Activated gamma-delta T cell (primary cell): ENCODE measurements at places on chromosomes 4 and X.

GRCh38 chr4:147012059-147012707 is 66.5 kb upstream of the TTC29 start:
- no peak for DNase-seq

GRCh38 chr4:86822136-86822535 is 27.0 kb downstream of the SLC10A6 start:
- no peak for DNase-seq

- no peak for DNase-seq
These were observed 82.1 kb downstream of the PPP2R2C start for GRCh38 chr4:6390356-6390755.

GRCh38 chr4:19293781-19294180 is 957.9 kb upstream of the SLIT2 start:
- DNase-seq: no peak

- DNase-seq: no peak
These were observed 220.4 kb downstream of the MAML3 start for GRCh38 chr4:139933541-139933940.

DNA sequence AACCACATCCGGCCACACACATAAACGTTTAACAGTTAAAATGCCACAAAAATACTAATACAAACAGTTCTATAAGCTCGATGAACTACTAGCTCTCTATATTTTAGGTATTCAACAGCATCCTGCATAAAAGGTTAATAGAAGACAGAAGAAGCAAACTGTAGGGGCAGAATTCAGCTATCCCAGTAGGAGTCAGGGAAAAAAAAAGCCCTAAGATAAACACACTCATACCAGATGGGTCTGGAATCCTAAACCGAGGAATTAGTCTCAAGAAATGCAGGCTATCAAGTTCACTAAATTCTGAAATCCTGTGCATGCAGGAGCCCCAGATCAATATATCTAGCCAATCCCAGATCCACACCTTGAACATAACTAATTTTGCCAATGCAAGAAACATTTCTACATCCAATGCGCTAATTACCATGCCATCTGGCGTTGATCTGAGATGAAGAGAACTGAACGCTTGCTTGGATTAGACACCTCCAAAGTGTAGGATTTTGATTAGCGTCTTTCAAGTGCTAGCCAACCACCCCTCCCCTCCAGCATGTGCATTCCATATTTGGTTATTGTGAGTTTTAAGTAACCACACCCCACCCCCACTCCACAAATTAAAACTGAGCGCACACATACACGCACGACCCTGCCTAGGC is 512.2 kb upstream of the INTU start:
- DNase-seq: no peak

GRCh38 chrX:47556045-47556623 is 4.9 kb upstream of the ARAF start:
- DNase-seq: no peak

DNA sequence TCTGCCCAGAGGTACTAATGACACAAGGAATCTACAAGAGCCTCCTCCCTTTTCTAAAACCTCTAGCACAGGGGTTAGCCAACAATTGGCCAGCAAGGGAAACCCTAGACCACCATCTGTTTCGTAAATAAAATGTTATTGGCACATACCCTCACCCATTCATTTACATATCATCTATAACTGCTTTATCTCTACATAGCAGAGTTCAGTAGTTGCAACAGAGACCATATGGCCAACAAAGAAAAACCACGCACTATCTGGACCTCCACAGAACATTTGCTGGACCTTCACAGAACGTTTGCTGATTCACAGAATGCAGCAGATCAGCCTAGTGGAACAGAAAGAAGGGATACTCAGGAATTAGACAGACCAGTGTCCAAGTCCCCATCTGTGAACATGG is 9.4 kb downstream of the SLC2A9 start:
- no peak for DNase-seq

- DNase-seq: no peak
These were observed 10.4 kb upstream of the SPIN4 start for GRCh38 chrX:63361494-63361893.

GRCh38 chr4:160110891-160111290 is 1008.0 kb downstream of the RAPGEF2 start:
- no peak for DNase-seq

DNA sequence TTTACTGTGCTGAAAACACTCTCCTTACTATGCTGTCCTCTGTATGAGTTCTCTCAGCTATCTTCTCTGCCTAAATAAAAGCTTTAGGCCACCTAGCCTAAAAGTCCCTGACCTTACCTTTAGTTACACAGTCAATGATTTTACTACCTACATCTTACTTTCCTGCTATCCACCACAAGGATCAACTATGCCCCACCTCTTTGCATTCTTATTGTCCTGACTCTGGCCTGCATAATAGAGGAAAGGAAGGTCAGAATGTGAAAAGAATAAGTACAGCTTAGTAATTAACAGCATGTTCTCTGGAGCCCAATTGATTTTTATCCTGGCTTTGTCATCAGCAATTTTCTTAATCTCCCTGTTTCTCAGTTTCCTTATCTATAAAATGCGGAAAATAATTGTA is 1257.8 kb downstream of the RPA4 start:
- no peak for DNase-seq

DNA sequence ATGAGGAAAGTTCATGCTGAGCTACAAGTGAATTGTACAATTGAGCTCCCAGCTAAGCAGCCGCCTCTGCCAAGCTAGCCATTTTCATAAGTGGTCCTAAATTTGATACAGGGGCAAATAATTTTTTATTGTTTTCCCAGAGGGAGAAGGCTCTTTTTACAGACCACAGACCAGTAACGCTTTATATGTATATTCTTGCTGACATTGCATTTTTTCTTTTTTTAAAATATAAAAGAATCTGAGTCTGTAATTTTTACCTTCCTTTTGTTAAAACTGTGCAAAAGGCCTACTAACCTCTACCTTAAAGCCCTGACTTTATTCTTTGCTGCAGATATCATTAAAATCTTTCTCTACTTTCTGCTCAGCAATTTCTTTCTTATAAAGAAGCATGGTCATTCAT is 501.2 kb upstream of the INTU start:
- DNase-seq: no peak

- DNase-seq: no peak
These were observed 154.2 kb upstream of the PRDX4 start for GRCh38 chrX:23513121-23513520.

- DNase-seq: no peak
These were observed 129.3 kb downstream of the CPEB2 start for GRCh38 chr4:15131551-15131950.
